Fibroblast of lung (primary cell): ENCODE measurements at places on chromosomes 11 and 22.

- no peak for DNase-seq
These were observed 28.9 kb downstream of the CD5 start for GRCh38 chr11:61131186-61131585.

- DNase-seq = no peak
These were observed 2.8 kb downstream of the CORO1B start for GRCh38 chr11:67440229-67441097.

DNA sequence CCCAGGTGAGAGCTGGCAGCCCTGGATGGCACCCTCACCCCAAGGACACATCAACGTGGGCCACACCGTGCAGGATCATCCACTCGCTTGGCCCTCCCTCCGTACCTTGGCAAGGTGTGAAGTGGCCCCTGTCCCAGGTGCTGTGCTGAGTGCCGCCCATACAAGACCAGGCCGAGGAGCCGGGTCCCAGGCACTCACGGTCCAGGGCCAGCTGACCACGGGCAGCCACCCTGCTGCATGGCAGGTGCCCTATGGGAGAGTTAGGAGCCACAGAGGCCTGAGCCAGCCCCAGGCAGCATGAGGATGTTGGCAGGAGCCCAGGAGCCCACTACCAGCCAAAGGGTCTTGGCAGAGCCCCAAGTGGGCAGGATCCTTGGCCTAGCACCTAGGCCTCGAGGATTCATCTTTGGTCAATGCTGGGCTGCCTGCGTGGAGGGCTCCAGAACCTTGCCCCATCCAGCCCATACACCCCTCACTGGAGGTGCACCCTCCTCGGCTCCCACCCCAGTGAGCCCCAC is 19.6 kb downstream of the RTN4R start:
- DNase-seq = no peak

- no peak for DNase-seq
These were observed 103.3 kb upstream of the B3GAT1 start for GRCh38 chr11:134515081-134515960.

- peak; percentile 55 for DNase-seq
These were observed 112.4 kb downstream of the LDLRAD3 start for GRCh38 chr11:36056160-36056751.

DNA sequence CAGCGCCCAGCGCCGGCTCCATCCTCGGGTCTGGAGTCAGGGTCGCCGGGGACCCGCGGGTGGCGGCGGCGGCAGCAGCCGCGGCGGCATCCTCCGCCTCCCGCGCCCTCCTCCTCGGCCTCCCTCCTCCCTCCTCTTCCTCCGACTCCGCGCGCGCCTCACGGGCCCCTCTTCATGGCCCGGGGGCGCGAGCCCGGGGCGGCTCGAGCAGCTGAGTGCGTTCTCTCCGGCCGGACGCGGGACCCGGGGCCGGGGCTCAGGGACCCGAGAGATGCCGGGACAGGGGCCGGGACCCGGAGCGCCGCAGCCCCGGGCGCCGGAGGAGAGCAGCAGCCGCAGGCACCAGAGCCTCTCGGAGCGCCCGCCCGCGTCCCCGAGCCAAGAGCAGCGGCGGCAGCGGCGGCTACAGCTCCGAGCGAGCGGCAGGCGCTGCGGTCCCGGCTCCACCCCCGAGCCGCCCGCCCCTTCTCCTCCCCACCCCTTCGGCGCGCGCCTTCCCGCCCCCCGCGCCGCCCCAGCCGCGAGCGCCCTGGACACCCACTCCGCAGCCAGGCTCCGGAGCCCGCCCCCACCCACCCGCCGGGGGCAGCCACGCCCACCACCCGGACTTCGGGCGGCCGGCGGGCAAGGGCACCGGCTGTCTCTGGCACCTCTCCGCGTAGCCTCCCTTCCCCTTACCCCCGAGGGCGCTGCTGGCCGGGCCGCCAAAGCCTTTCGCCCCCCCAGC is at the start of gene CHST1:
Gene CHST1 (minus strand): TSS at position 417 of the 727 bp plus-strand sequence. CDS start 14,699 bp downstream, outside the sequence.
- DNase-seq = peak; percentile 32

DNA sequence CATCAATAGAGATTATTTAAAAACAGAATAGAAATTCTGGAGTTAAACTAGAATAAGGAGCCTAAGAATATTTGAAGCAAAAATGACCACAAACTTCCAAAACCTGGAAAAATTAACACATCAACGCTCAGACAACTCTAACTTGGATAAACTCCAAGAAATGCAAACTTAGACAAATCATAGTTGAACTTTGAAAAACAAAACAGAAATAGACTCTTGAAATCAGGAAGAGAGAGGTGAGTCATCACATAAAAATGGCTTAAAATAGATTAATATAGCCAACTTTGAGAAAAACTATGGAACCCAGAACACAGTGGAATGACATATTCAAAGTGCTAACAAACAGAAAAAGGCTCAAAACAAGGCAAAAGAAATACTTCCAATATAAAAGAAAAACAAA is 974.2 kb downstream of the JRKL start:
- peak; percentile 54 for DNase-seq

GRCh38 chr22:21690401-21690801 is 24.6 kb downstream of the PPIL2 start:
- DNase-seq = no peak

DNA sequence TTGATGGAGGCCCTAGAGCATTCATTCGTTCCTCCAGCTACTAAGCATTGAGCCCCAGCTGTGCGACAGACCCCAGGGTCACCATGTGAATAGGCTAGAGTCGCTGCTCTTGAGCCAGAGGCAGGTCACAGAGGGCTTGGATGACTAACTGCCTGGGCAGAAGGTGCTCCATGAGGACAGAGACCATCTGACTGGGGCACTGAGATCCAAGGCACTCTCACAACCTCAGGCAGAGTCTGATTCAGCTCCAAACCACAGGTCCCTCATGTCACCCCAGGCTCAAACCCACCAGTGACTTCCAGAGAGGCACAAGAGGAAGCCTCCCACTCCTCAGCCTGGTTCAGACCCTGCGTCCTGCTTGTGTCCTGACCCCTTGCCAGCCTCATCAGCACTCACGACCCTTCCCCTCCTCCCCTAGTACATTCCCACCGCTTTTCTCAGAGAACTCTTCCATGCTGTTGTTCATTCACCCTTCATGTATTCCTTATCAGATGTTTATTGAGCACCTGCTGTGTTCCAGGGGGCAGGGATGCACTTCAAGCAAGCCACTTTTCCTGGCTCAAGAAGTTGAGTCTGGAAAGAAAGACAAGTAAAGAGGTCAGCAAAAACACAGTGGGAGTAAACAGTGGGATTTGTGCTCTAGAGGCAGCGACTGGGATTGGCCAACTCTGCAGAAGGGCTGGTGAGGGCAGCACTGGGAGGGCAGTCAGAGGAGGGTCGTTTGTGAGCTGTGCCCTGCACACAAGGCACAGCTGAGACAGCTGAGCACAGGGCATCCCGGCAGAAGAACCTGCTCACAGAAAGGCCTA is 9.3 kb downstream of the OAF start:
- no peak for DNase-seq

DNA sequence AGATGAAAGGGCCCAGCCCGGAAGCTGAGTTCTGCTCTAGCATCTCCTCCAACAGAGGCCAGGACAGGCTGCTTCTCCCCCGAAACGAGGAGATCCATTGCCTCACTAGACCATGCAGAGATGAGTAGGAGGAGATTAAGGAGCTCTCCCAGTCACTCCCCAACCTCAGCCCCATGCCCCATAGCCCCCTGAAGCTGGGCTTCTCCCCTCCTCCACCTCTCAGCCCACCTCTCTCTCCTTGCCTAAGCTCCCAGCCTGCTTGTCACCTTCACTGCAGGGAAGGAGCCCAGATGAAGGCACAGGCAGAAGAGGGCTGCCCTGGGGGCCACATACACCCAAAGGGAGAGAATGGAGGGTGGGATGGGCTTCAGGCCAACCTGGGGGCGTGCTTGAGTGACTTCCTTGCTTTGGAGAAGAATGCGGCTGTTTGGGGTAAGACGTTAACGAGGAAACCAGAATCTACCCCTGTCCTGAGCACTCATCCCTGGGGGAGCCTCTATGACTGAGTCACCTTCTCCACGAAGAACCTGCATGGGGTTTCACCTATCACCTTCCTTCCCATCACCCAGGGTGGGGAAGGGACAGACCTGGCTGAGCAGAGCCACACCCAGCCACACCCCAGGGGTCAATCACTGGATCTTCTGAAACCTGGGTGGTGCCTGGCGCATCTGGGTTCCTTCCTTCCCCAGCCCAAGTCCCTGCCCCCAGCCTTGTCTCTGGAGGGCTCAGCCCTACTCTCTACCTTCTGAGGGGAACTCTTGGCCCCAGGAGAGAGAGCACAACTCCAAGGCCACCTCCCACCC is 11.6 kb upstream of the GNAZ start:
- DNase-seq = no peak

GRCh38 chr22:44436736-44437135 is 61.3 kb downstream of the RTL6 start:
- no peak for DNase-seq

DNA sequence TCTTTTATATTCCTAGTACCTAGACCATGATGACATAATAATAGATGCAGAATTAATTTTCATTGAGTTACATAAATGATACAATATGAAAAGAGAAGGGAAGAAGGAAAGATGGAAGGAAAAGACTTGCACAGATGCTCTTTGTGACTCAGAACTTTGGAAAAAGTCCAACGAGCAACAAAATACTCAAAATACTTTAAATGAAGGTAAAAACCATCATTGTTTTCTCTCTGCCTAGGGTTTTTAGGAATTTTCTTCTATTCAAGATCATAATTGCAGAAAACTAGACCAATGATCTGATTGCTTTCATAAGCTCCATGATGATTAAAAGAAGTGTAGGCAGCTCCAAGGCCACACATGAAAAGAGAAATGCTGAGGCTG is 276.9 kb downstream of the KIRREL3 start:
- DNase-seq = no peak

DNA sequence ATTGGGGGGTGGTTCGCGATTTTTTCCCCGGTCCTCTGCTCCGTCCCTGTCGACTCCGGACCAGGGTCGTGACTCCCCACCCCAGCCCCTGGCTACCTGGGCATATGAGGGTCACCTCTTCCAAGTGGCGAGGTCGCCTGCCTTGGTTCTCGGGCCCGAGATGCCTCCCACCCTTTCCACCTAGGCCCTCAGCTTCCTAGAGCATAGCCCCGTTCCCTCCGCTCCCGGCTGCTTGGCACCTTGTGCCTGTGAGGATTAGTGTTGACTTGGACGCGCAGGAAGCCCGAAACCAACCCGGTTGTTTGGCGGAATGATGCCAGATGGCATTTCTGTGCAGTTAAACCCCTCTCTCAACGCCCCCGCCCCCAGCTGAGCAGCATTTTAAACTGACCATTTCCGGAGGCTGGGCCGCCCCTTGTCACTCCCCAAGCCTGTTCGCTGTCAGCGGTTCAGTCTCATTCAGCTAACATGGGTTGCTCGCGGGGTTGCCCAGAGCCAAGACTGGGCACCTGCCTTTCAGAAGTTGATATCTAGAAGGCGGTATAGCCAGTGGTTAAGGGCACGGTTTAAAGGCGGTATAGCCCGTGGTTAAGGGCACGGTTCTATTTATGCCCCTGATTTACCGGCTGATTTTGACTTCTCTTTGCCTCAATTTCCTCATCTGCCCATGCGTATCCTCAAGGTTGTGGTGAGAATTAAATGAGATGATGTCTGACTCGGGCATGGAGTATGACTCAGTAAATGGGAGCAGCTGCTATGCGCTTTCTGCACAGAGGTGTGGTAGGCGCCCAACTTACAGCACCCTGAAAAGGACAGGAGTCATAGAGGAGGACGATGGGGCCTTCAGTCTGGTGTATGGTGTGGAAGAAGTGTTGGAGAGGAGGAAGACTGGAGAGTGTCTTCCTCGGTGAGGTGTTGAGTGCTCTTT is 639 bp downstream of the INCENP start:
- DNase-seq = peak; percentile 56

DNA sequence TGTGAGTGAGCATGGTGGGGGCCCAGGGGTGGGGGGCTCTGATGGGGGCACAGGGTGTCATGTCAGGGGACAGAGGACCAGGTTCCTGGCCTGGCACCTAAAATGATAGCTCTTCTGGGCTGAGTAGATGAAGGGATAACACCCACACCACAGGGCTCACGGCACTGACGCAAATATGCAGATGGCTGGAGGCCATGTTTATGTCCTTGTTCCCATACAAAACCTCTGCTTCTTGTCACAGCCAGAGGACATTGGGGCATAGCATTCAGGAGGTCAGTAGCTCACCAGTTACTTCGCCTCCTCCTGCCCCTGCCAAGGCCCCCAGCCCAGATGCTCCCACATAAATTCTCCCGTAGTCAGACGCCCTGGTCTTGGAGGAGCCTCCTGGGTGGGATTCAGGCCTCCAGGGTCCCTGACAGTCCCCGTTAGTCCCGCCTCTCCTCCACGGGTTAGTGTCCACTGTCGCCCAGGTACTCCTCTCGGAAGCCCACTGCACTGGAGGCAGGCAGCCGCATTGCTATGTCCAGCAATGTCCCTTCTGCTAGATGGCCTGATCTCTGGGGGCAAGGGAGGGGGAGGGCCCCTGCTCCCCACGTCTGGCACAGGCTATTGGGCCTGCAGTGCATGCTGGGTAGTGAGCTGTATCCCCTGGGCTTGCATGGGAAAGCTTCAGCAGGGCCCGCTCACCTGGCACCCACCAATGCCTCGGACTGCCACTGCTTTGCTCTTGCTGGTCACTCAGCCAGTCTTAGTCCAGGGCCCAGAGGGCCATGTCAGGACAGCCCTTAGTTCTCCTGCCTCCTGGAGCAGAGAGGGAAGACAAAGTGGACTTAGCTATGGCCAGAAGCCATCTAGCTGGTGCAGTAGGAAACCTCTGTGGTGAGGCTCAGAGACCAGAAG is 75.6 kb upstream of the MYOD1 start:
- no peak for DNase-seq

DNA sequence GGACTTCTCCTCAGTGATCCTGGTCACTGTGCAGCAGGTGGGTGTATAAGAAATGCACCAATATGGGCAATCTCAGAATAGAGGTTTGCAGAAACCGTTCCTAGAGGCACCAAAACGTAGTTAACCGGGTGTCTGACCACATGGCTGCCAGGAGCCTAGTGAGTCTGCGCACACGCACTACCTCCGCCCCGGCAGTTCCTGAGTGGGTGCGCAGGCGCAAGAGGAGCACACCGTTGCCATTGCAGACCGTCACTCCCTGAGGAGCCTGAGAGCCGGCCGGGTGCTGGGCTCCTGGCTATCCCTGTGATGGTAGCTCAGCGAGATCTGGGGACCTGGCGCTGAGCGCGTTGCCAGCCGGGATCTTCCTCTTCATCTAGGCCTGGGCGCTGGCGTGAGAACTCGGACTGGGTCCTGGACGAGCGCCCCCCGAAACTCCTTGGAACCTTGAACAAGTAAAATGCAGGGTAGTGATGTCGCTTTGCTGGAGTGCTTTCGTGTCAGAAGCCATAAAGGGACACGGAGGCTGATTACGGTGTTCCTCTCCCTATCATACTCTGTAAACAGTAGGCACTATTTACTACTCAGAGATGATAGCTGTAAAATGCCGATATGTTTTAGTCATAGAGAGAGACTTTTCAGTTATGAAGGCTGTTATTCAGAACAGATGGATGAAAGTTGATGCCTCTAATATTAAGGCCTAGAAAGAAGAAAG is at the start of gene MS4A13:
Gene MS4A13 (plus strand): TSS at position 249 of the 712 bp plus-strand sequence. CDS start 2,692 bp downstream, outside the sequence.
- no peak for DNase-seq

GRCh38 chr22:37304595-37305343 is 22.5 kb downstream of the CYTH4 start:
- peak; percentile 39 for DNase-seq

- DNase-seq = no peak
These were observed 16.8 kb upstream of the MUC6 start for GRCh38 chr11:1053121-1053901.

GRCh38 chr11:69447786-69448185 is 33.7 kb upstream of the LINC01488 start:
- no peak for DNase-seq

GRCh38 chr11:83736684-83737083 is 450.5 kb upstream of the CCDC90B start:
- DNase-seq = no peak

- no peak for DNase-seq
These were observed 37.9 kb downstream of the NECTIN1 start for GRCh38 chr11:119691020-119691666.

GRCh38 chr22:29205252-29205593 is 473 bp upstream of the EMID1 start:
- no peak for DNase-seq
